ENCODE measurements at places on chromosomes 12 and 14. TPM values are rescaled to one million over a fixed set of nuclear protein-coding genes. Genes with fewer than 3 reads are reported as not detected.

Gene CFAP54
- total RNA-seq = 0.99 TPM

Gene ZNF84
- 45.9 TPM for total RNA-seq

Gene GLRX5
- 62.4 TPM for total RNA-seq

DNA sequence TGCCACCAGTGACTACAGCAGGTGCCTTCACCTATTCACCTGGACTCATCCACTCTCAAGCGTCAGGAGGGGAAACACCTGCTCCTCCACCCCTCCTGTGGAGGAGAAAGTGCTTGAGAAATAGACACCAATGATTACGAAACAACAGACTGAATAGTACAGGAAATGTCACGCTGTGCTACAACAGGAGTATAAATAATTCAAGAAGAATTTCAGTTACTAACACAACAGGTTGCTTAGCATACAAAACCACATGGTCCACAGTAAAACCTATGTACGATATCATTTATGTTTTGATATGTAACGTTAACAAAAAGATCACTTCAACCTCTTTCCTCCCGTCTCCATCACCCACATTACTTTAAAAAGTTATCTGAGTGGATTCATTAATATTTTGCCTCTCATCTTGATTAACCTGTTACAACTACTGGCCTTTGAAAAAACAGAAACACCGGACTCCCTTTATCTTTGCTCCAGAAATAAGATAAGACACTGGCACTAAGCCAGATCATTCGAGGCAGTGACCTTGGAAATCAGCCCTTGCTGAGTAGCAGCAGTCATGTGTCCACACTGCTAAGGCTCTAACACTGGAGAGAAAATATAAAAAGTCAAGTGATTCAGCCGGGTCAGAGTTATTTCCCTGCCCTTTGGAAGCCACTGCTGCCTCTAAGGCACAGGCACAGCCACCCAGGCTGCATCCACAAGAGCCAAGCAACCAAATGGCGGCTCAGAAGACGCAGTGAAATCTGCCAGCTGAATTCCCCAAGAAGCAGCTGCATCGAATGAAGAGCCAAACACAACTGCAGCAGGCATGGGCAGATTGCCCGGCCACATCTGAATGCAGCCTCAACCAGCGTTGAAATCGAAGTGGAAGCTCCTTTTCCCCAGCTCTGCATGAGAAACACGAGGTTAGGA lies 40.9 kb downstream of the NT5DC3 start:
- no peaks in the 10 kb centered on the region for H3K4me1 ChIP-seq
- H3K36me3 ChIP-seq = peaks cover 71% of the 10 kb centered on the region
- peak; percentile 38 for DNase-seq
- no peak overlapping the region for H3K27ac ChIP-seq
- H3K4me3 ChIP-seq = no peak overlapping the region

DNA sequence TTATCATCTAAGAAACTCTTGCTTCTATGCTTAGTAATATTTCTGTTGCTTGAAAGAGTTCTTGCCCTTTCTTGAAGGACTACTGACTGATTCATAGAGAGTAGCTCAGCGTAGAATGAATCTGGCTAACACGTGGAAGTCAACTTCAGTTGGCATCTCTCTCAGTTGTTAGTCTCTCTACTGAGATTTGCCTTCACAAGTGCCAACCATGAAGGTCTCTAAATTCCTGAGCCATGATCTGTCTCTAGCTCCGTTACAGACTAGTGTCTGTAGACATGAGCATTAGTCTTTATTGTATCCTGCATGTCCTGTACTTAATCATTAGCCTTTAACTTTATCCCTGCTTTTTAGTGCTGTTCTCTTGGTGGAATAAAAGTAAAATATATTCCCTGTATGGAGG lies 19.1 kb upstream of the ALX1 start:
- DNase-seq = no peak

- DNase-seq = no peak
- H3K27me3 ChIP-seq = no peaks in the 10 kb centered on the region
Measured at GRCh38 chr12:100927826-100928225, 133.2 kb downstream of the ANO4 start.

DNA sequence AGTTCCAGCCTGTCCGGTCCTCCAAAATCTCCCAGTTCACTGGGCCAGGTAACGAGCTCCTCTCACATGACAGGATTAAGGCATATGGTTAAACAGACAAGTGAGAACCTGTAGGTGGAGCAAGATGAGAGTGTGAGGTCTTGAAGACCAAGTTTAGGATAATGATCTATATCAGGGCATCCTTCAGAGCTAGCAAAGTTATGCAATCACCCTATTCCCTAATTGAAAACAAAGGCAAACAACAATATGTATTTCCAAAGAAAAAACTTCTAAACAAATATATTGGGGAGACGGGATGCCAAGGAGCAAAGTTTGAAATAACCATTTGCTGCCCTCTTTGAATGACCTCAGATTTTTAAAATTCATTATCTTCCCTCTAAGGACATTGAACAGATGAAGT lies 571.2 kb downstream of the BCL11B start:
- H3K36me3 ChIP-seq = no peaks in the 10 kb centered on the region
- no peaks in the 10 kb centered on the region for H3K4me1 ChIP-seq
- H3K4me3 ChIP-seq = no peak overlapping the region

DNA sequence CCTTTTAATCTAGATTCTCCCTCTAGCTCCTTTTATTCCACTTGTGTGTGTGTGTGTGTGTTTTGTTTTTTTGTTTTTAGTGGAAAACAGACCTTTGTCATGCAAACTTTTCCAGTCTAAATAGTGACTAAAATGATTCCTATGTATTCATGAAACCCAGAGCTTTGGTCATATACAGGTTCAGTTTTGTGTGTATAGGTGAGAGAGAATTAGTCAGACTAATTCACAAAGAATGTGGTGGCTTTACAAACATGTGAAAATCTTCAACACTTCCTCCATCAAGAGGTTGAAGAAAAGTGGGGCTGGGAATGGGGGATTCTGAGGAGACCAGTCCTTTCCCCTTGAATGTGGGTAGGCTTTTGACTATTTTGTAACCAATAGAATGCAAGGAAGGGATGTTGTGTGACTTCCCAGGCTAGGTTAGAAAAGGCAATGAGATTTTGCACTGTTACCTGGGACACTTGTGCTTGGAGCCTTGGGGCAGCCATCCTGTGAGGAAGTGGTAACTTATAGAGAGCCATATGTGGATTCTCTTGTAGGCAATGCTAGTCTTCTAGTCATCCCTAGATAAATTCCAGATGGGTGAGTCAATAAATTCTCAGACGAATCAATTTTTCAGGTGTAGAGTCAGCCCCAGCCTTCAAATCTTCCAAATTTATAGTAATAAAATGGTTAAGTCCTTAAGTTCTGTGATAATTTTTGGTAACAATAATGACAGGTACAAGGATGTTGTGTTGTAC lies 236.1 kb downstream of the CEP128 start:
- no peak overlapping the region for H3K4me3 ChIP-seq
- H3K27me3 ChIP-seq = no peaks in the 10 kb centered on the region
- DNase-seq = no peak
- no peak overlapping the region for H3K27ac ChIP-seq

Measured in endodermal cell (in vitro differentiated cells).